ENCODE measurements at places on chromosomes 12 and 14.

DNA sequence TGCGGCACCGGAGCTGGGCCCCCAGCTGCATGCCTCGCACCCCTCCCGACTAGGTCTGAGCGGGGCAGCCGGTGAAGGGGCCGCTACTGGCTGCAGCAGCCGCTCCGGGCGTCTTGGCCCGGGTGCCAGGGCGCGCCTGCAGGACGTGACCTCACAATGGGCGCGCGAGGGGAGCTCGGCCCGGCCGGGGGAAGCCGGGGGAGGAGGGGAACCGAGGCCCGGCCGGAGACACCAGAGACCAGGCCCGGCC is 353 bp downstream of the BAG5 start:
- no peak for DNase-seq

DNA sequence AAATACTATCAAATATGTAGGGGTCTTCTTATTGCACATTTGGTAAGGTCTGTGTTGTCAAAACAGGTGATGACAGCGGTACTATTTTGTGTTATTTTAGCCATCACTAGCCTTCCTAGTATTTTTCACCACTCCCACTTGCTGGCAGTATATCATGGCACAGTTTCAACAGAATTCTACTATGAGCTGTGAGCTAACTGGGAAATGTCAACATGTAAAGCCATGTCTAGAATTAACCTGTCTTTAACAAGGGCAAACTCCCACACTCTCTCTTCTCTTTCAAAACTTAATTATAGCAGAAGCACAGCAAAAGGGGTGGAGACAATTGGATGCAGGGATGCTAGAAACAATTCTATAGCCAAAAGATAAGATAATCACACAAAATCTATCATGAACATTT is 253.4 kb downstream of the PAX9 start:
- DNase-seq = no peak

GRCh38 chr12:126588586-126589249 is 1523.5 kb downstream of the AACS start:
- DNase-seq = no peak

GRCh38 chr14:39094515-39094914 is 8.5 kb downstream of the SEC23A start:
- no peak for DNase-seq

DNA sequence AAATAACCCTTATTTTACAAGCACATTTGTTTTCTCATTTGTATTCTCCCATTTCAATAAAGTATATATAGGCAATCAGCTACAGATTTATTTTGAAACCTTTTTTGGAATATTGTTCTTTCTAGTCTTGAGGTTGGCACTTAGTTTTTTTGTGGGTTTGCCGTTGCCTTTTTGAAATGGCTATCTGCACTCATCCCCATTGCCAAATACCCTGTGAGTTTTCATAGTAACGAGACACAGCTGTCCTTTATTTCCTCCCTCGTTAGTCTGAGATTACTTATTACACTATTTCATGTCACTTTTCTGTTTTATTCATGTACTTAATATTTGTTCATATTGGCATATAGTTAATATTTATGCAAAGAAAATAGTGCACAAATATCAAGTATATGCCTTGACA is 1104.0 kb downstream of the SLC6A15 start:
- no peak for DNase-seq

GRCh38 chr12:6280053-6280469 is 30.4 kb upstream of the PLEKHG6 start:
- no peak for DNase-seq

GRCh38 chr12:92629349-92630065 is 73.3 kb upstream of the PLEKHG7 start:
- no peak for DNase-seq

- no peak for DNase-seq
Observed at GRCh38 chr12:114903083-114903691, 219.2 kb upstream of the TBX3 start.

DNA sequence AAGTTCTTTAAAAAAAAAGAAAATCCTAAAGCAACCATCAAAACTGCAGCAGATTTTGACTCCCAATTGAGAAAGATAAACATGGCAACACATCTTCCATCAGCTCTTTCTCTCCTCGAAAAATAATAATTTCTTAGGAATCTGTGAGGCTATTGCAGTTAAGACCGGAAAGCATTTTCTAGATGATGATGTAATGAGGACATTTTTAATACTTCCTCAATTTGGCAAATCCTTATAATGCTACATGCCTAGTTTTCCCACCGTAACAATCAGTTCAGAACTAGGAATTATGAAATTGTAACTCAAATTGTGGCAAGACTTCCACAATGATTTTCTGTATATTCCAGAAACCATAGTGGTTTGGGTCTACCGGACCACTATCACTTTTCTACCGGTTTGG is 180.9 kb upstream of the PDE3A start:
- DNase-seq = no peak

GRCh38 chr14:47778631-47779030 is 103.2 kb upstream of the MDGA2 start:
- no peak for DNase-seq

- no peak for DNase-seq
Observed at GRCh38 chr14:102049258-102050025, 37.4 kb downstream of the HSP90AA1 start.

DNA sequence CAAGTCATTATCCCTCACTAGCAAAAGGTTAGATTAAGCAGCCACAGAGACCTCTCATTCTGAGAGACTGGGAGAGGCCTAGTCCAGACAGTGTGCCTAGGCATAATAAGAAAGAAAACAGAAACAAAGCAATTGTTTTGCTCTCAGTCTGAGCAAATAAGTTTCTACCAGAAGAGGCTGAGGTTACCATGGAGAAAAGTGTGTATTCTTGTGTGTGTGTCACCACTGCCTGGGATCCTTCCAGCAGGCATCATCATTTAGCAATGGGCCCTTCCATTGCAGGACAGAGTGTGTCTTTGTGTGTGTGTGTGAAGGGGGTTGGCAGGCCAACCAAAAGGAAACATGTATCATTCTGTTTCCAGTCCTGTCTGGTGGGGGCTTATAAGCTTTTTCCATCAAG is 3.7 kb downstream of the EFS start:
- no peak for DNase-seq

DNA sequence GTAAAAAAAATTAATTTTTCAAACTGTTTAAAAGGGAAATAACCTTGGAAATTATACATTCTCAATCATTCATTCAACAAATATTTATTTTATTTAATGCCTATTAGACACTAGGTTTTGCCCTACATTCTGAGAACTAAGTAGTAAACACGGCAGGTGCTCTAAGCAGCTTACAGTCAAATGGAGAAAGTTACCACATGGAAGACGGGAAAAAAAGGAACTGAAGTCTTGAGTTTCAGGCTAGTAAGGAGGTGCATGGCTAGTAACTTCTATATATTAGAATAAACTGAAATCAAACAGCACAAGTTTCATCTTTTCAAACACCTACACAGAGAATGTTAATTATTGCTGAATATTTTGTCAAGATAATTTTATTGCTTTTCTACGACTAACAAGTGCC is 52.9 kb downstream of the C12orf42 start:
- no peak for DNase-seq

- no peak for DNase-seq
Observed at GRCh38 chr14:104732931-104733681, 9.1 kb downstream of the ADSS1 start.

DNA sequence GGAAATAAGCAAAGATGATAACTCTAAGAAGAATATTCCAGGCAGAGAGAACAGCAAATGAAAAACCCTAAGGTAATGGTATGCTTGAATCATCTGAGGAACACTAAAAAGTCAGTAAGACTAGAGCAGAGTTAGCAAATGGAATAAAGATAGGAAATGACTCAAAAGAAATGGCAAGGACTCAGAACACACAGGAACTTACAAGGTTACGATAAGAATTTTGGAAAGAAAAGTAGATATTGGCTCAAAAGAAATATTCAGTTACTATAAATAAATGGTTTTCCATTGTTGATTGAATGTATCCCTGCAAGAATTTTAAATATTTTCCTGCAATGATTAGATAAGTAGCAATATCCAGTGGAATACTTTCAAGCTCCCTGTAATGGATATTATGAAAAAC is 705.8 kb downstream of the C12orf50 start:
- no peak for DNase-seq

DNA sequence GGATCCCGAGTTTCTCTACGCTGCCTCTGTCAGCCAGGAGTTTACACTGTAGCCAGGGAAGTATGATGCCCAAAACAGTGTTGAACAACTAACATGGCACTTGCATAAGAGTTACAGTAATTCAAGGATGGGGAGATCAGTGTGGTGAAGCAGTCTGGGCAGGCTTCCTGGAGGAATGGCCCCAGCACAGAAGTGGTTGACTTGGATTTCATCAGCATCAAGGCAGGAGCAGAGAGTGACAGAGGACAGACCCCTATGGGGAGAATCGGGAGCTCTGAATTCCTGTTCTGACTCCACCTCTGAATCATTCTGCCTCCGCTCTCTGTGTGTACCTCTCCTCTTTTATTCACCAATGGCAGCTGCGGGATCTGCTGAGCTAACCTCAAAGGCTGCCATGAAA is 124.5 kb downstream of the KCNA5 start:
- DNase-seq = no peak

DNA sequence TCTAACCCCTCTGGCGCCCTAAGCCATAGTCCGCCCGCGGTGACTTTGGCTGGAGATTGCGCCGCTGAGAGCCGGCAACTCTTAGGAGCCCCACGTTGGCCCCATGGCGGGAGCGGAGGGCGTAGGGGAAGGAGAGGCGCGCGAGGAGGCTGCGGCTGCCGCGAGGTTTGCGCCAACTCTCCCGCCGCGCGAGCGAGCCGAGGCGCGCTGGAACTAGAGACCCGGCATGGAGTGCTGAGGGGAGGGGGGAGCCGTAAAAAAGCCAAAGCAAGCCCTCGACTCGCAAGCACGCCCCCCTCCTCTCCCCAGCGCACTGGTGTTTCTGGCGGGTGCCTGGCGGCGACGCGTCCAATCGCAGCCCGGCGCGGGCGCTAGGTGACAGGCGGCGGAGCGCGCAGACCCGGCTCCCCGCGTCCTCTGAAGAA is at the start of gene SYT10:
Gene SYT10 (minus strand): TSS at position 233 of the 425 bp plus-strand sequence. CDS start 297 bp downstream, outside the sequence.
- no peak for DNase-seq

DNA sequence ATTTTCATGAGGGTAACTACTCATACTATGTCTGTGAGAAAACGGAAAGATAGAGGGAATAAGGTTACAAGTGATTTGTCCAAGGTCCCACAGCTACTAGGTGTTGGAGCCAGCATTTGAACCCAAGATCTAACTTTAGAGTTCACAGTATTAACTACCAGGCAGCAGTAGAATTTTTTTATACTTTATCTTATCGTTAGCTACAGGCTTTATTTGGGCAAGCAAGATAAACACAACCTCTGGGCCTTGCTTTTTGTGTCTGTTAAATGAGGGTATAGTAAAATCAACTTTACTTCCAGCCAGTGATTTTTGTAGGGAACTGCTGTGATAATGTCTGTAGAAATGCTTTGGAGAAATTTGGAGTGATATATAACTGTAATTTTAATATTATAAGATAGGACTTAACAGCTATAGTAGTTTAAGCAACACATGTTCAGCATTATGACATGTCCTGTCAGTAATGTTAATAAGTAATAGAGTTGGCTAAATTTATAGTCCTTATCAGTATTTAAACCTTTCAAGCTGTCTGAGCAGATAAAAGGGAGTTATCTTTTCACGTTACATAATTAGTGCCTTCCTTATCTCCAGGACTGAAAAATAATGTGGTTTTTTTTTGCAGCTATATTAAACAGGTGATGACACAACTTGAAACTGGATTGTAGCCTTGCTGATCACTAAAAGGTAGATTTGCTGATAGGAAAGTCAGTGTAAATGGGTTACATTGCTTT is 12.8 kb downstream of the LEMD3 start:
- no peak for DNase-seq

DNA sequence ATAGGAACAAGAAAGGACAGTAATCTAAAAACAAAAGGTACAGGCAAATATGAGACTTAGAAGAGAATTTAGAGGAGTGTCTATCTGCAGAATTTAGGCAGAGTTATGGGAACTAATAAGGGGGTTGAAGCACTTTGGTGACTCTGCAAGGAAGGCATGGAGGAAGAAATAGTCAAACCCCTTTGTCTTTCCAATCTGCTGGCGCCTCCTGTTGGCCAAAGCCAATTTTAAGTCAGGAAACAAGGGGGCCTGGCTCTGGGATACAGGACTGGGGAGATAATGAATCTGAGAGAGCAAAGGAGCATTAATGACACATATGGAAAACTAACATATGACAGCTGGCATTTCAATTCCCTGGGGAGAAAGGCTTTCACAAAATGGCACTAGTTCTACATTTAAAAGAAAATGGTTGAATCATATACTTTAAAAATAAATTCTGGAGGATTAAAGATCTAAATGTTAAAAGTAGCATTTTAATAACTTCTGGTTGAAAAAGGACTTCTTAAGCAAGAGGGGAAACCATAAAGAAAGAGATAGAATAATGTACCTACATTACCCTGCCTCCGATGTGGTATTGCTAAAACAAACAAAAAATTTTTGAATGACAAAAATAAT is 48.5 kb upstream of the CSRP2 start:
- DNase-seq = no peak

DNA sequence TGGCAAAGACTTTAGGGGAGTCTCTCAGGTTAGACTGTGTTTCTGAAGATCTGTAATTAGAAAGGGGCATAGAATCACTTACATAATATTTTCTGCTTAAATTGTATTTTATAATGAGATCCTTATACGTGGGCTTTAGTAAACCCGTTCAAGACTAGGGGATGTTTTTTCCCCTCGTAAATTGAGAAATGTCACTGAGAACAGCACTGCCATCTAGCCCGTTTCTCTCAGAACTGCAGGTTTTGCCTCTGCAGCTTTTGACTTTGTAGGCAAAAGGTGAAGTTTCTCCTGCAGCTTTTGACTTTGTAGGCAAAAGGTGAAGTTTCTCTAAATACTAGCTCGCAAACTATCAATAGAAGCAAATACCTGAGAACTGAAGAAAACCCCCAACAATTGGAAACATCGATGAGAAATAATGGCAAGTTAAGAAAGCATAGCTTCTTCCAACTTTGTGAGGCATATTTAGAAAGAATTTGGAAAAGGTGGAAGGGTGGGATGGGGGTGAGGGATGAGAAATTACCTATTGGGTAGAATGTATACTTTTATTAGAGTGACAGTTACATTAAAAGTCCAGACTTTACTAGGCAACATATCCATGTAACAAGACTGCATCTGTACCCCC is 9.9 kb upstream of the ASPG start:
- DNase-seq = no peak

- no peak for DNase-seq
Observed at GRCh38 chr14:31954991-31955390, 122.1 kb upstream of the ARHGAP5 start.

- DNase-seq = no peak
Observed at GRCh38 chr12:119602734-119603094, 9.1 kb downstream of the TMEM233 start.

DNA sequence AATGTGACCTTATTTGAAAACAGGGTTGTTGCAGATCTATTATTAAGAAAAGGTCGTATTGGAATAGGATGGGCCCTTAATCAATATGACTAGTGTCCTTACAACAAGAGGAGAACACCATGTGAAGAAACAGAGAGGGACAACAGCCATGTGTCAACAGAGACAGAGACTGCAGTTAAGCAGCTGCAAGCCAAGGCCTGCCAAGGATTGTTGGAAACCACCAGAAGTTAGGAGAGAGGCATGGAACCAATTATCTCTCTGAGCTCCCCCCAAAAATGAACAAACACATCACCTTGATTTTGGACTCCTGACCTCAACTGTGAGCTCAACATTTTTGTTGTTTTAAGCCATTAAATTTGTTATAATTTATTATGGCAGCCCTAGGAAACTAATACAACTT is 214.6 kb upstream of the PRKD1 start:
- DNase-seq = no peak
